Natural killer cell treated with Interleukin-12 subunit alpha and Interleukin-12 subunit beta and Interleukin-15 and Interleukin-18, amount 100 ng/mL, for 72 hours (primary cell): ENCODE measurements at places on chromosomes 5 and 9. TPM values are rescaled to one million over a fixed set of nuclear protein-coding genes. Genes with fewer than 3 reads are reported as not detected.

DNA sequence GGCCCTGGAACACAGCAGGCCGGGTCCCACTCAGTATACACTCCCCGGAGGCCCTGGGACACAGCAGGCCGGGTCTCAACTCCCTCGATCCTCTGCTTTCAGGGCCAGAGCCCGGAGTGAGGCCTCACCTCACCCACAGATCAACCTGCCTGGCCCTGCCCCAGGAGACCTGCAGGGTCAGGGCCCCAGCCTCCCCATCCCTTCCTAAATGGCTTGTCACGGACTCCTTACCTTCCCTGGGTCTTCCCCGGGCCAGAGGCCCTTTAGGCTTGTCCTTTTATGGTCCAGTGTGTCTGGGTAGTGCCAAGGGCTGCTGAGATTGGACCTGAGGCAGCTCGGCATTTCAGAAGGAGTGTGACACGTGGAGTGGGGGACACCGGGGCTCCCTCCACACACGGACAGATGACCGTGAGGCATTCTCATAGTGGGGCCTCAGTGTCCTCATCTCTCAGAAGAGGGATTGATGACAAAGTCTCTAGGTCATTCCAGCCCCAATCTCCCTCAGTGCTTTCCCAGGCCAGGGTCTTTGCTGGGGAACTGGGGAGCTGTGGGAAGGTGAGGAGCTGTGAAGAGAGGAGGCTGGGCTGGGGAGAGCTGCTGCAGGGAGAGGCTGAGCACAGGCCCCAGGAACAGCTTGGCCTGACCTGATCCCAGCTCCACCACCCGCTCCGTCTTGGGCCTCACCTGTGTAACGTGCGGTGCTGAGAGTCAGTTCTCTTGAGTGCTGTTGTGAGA is 18.0 kb upstream of the PLEKHG4B start:
- no peak for DNase-seq

DNA sequence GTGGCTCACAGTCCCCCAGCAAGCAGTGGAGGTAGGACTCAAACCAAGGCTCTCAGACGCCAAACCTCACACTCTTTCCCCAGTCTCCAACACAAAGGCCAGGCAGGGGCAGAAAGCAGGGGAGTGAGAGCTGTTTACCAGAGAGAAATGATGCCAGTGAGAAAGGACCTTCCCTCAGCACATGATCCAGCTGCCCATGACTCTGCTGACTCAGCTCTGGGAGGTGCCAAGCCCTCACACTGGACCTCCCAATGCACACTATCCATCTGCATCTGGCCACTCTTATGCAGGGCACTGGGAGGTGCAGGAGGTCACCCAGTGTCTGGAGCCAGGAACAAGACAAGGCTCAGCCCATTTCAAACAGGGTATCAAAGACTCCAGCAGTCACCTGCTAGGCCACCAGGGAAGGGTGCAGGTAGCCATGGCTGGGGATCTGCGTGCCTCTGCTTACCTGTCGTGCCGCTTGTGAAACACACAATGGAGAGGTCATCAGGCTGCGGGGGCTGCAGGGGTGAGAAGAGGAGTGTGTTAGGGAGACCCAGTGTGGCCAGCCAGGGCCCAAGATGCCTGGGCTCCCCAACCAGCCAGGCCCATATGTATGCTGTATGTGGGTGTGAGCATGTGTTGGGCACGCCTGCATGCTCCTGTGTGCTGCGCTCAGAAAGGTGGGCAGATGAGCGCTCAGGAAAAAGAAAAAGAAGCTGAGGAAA is 26.3 kb downstream of the ACSL6 start:
- no peak for DNase-seq

DNA sequence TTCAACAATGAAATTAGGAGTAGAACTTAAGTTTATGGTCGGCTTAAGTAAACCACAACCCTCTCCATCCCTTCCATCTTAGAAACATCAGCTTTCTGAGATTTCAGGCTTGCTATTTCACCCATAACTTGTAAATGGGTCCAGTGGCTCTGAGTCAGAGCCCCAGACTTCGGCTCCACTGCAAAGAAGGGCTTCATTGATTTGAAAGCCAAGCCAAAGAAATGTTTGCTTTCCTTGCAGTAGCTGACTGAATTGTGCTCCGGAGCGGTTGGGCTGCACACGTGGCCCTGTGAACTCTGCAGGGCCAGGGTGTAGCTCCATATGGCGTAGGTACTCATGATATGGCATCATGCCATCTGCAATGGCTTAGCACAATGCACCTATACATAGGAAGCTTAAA is 57.0 kb downstream of the NREP start:
- no peak for DNase-seq

DNA sequence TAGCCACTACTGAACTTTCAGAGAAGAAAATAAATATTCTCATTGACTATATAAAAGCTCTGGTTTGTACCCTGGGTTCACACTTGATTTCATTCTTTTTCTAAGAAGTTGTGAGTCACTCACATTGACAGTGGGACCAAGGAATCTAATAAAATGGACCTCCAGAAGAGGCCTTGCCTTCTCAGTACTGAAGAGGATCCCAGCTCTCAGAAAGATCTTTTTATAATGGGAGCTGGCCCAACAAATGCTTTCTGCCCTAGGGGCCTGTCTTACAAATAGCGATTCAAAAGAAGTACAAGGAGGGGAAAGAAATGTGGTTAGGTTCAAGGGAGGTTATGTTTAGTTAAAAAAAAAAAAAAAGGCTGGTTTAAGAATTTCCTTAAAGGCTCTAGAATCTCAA is 237.9 kb downstream of the ISL1 start:
- DNase-seq, result no peak

- DNase-seq, result no peak
These were observed 12.9 kb downstream of the HAND1 start for GRCh38 chr5:154465169-154465568.

- DNase-seq, result no peak
These were observed 107.6 kb downstream of the PLPP1 start for GRCh38 chr5:55427157-55427556.

GRCh38 chr9:132238992-132239391 is 77.1 kb downstream of the NTNG2 start:
- no peak for DNase-seq

DNA sequence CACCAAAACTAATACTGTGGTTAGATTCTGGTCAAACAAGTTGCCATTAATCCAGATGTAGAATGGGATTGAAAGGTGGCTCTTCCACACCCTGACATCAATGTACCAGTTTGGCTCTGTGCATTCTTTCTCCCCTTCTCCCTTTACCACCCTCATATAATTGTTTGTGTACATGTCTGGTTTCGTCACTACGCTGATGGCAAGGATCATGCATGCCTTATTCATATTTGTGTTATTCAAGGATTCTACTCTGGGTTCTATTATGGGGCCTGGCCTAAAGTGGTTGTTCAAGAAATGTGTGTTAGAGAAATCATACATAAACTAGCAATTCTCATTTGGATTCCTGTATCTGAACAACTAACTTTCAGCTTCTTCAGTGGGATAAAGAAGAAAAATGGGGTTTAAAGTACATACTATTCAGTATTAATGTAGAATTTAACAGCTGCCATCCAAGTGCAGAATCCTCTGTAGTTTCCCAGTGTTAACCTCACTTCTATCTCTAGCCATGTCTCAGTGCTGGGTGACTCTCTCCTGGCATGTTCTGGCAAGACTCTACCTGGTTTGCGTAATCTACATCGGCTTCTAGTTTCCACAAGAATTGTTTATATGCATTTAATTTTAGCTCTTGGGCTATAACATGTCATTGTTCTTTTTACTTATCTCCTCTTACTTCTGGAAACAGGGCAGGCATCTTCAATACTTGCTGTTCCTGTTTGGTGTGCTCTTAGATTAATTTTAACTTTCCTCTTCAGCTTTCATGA is 27.9 kb upstream of the CDKN2B start:
- DNase-seq, result no peak

The INSL6 gene
- not detected for total RNA-seq

The APC gene
- 38.5 TPM for total RNA-seq
